Eye (tissue), 1 donor: ENCODE measurements at places on chromosomes 16 and 17.
A peak's percentile ranks its signal among the peaks of the same experiment; 100 is the strongest.

- DNase-seq = no peak
Measured at GRCh38 chr17:8948462-8948861, 17.0 kb downstream of the PIK3R5 start.

DNA sequence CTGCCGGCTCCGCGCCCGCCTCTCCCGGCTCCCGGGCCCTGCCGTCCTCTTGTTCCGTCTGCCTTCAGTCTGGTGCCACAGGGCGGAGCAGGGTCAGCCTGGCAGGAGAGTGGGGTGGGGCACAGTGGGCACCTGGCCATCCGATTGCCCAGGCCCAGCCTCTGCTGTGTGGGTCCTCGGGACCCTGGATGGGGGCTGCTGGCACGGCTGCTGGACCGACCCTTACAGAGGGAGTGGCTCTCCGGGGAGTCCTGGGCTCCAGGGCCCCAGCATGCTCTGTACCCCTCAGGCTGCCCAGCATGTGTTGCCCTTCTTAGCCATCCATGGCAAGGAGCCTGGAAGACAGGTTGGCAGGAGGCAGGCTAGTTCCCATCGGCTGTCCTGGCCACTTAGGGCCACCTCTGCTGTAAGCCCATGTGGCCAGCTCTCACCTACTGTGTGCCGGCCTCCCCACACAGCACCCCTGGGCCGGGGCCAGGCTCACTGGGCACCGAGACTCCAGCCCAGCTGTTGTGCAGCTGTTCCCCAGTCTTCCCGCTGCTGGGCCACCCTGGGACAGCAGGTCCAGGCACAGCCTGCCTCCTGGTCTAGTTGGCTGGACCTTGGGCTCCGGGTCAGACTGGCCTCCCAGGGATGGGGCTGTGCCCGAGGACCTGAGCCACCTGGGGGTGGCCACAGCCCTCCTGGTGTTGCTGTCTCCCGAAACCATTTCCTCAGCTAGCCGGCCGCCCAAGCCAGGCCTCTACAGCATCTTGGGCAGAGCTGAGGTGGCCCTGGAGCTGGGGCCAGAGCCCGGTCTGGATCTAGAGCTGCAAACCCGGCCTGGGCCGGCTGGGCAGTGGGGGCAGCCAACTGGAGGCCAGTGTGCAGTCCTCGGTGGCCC lies 24.9 kb downstream of the BAHCC1 start:
- no peak for DNase-seq

DNA sequence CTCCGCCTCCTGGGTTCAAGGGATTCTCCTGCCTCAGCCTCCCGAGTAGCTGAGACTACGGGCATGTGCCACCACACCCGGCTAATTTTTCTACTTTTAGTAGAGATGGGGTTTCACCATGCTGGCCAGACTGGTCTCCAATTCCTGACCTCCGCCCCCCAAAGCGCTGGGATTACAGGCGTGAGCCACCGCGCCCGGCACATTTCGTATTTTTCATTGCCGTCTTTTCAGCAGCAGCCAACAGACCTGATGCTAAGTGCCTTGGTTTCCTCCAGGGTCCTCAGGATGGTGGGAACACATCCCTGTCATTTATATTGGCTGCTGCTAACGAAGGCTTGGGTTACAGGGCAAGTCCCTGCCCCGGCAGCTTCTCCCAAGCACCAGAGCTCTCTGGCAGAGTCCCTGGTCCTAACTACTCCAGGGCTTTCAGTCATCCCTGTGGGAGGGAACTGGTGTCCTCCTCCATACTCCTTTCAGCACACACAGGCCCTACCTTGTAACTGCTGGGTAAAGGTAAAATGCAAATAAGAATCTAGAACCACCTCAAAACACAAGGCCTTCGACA lies 1.5 kb upstream of the RNF157 start:
- DNase-seq = no peak

- DNase-seq = peak; percentile 86
Measured at GRCh38 chr16:49754495-49755312, 101.2 kb downstream of the ZNF423 start.

DNA sequence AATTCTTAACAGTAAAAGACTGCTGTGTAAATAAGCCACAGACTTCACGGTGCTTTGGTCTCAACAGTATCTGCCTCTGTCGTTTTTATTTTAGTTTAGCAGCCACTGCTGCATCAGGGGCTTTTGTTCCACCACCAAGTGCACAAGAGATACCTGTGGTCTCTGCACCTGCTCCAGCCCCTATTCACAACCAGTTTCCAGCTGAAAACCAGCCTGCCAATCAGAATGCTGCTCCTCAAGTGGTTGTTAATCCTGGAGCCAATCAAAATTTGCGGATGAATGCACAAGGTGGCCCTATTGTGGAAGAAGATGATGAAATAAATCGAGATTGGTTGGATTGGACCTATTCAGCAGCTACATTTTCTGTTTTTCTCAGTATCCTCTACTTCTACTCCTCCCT lies 7.9 kb downstream of the HERPUD1 start:
- DNase-seq = no peak

GRCh38 chr17:57601143-57601735 lies 143.9 kb downstream of the CCDC182 start:
- DNase-seq = no peak

DNA sequence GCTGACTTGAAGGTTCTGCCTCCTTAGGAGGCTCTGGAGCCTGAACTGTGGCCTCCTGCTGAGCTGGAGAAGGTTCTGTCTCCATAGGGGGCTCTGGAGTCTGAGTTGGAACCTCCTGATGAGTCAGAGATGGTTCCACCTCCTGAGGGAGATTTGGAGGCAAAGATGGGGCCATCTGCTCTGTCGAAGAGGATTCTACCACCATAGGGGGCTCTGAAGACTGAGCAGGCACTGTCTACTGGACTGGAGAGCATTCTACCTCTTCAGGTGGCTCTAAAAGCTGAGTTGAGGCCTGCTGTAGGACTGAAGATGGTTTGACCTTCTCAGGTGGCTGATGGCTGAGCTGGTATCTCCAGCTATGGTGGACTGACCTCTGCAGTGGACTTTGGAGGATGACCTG lies 16.2 kb downstream of the RDM1 start:
- DNase-seq = no peak

DNA sequence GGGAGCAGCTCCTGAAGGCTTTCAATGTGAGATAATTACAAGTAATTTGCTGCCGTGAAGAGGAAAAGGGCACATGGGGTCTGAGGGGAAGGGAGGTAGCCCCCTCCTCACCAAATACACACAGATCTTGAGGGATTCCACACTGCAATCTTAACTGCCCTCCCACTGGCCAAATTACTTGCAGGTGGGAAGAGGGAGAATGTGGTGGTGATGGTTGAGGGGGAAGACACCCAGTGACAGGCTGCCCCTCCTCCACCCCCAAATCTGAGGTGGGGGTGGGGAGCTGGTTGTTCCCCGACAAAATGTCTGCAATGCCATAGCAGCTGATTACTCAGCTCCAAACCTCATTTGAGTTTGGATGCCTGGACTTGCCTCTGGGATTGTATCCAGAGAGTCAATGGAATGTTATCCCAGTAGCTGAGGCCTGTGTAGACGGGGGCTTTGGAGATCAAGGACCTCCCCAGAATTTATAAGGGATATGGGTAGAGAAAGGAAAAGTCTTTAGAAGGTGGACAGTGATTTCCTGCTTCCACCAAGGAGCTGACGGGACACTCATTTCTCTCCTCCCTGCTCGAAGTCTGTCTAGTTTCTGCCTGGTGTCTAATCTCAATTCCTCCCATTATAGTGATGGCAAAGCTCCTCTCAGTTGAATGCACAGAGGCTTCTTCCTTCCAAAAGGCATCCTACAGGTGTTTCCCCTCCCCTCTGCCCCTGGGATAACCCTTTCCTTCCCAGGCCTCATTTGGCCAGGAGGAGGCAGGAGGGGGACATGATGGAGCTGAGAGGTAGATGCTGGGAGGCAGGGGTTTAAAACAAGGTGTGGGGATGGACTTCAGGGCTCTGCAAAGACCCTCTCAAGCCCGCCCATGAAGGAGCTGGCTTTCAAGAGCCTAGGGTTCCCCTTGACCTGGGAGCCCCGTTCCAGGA lies 8.7 kb downstream of the DLX4 start:
- DNase-seq = no peak

DNA sequence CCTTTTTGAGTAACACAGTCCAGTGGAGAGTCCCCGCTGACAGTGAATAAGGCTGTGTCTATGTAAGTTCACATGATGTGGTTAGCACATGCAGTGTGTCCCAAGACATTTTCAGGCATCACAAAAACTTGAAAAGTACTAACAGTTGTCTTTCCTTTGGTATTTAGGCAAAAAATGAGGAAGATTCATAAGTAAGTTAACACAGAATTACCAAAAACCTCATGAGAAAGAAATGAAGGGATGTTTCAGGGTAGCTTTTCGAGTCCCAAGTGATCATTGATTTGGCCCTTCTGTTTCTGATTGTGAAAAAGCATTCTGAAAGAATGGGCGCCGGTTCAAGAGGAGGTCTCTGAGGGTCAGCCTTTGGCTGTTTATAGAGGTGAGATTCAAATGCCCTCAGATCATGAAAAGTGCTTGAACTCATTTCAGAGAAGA lies 529 bp upstream of the ASPA start:
- no peak for DNase-seq

DNA sequence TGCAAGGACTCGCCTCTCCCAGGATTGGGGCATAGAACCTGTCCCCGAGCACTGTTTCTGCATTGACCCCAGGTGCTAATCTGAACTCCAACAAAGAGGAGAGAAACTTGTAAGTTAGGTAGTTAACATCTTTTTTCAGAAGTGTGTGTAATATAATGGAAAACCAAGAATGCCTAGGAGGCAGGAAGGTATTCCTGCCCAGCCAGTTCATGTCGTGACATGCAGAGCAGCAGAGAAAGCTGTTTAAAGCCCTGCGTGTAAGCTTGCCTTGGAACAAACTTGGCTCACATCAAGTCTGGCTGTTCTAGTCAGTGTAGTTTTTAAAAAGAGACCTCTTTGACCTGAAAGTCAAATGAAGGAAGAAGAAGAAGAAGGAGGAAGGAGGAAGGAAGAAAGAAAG lies 2.1 kb upstream of the GNA13 start:
- no peak for DNase-seq

DNA sequence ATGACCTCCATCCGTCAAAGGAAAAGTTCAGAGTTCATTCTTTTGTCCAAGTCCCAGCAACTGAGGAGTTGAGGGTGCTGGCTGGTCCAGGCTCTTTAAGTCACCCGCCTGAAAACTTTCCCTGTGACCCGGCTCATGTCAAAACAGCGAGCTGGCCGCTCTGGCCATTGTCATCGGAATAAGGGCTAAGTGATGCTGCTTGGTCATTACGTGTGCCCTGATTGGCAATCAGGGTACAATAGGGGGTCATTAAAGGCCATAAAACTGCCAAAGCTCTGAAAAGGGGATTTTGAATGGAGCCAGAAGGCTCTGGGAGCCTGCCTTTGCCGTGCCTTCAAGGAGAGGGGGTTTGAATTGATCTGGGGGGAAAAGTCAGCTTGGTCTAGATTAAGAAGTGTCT lies 88.5 kb upstream of the IRX3 start:
- peak; percentile 68 for DNase-seq

DNA sequence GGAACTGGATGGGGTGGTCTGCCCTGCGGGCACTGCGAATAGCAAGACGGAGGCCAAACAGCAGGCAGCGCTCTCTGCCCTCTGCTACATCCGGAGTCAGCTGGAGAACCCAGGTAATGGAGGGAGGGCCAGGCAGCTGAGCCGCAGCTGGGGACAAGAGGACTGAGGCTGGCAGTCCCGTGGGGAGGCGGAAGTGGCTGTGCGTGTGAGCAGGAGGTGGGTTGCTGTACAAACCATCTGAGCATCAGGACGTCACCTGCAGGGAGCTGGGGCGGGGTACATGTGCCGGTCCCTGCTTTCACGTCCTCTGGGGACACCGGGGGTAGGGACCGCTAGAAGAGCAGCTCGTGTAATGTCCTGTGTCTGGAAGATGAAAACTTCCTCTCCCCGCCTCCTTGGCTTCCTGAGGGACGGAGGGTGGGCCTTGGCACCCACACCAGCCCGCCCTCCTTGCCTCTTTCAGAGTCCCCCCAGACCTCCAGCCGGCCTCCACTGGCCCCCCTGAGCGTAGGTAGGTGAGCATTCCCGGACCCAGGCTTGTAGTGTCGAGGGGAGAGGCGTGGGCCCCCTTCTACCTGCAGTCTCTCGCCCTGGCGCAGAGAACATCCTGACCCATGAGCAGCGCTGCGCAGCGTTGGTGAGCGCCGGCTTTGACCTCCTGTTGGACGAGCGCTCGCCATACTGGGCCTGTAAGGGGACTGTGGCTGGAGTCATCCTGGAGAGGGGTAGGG lies 3.7 kb downstream of the ADAD2 start:
- DNase-seq = peak; percentile 75

DNA sequence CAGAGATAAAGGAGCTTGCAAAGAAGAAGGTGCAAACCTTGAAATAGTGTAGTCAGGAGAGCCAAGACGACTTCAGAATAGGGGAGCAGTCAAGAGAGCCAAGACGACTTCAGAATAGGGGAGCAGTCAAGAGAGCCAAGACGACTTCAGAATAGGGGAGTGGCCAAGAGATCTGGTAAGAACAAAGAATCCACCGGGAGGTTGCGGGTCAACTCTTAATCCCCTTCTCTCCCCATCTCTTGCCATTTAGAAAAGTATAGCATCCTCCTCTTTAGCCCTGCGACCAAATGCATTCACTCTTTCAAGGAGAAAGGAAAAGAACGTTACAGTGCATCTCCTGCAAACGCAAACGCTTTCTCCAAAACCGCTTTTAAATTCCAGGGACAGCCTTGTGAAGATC lies 713 bp downstream of the KNOP1 start:
- DNase-seq = no peak

DNA sequence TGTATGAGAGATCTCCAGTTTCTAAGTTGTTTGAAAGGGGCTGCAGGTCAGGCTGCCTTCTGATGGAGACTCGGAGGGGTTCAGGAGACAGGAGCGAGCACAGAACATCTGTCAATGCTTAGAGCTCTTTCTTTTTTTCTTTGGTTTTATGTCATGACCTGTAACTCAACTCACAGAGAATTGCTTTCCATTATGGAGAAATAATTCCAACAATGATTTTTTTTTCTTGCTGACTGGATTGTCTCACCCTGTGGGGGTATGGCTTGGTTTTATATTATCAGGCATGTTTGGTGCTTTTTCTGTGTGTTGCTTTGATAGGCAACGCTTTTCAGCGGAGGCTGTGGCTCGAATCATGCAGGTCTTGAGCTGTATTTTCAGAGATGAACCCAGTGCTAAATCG lies 10.7 kb upstream of the KCNJ2 start:
- DNase-seq = no peak
